ENCODE measurements at places on chromosomes 11 and 22.

DNA sequence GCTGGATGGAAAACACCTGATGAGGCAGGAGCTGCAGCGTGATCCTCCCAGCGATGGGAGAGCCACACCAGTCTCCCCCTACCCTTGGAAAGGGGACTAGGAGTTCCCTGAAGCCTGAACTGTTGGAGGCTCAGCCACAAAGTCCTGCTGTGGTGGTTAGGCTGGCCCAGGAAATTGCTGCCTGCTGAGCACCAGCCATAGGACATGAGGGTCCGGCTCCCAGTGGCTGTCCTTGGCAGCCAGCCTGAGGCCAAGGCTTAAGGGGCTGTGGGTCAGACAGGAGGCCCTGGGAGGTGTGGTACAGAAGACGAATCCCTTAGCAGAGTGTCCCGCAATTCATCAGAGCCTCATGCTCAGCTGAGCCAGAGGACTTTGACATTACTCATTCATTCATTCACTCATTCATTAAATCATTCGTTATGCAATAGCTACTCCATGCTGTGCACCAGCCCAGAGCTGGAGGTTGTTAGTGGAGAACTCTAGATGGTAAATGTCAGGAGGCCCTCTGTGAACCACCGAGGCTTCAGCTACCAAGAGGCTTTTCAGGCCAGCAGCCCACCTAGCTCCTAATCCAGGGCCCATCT is 14.4 kb upstream of the SEC14L4 start:
- ATAC-seq, result no peak

GRCh38 chr11:37364246-37364839 is 766.3 kb upstream of the RAG2 start:
- no peak for ATAC-seq

- no peak for ATAC-seq
These were observed 11.2 kb downstream of the SYT7 start for GRCh38 chr11:61569701-61570100.

DNA sequence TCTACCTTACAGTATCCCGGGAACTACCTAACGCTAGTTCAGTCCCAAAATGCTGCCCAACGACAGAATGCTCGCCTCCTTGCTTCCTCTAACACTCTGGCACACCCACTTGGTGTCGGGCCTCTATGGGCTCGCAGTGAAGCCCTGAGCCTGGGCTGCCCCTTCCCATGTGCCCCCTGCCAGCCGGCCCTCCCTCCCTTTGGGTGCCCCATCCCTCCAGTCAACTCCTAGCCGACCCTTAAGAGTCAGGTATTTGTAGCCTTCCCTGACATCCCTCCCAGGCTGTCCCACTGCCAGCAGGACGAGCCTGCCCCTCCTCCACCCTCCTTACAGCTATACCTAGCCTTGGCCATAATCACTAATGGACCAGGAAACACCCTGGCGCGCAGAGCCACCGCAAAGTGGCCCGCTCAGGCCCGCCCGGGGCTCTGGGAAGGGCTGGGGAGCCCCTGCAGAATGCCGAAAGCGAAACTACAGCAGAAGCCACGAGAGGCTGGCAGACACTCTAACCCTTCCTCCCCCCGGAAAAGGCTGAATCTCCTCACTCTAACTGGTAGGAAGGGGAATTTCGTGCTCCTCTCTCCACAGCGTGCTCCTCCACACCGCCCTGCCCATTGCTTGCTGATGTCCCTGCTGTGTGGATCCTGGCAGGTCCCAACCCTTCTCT is 8.2 kb downstream of the CBX7 start:
- no peak for ATAC-seq

- no peak for ATAC-seq
These were observed 7.8 kb upstream of the CD81 start for GRCh38 chr11:2369320-2369719.
